ENCODE measurements at places on chromosomes 7 and 10.

- no peak for DNase-seq
Measured at GRCh38 chr7:6419310-6419773, 28.4 kb downstream of the DAGLB start.

DNA sequence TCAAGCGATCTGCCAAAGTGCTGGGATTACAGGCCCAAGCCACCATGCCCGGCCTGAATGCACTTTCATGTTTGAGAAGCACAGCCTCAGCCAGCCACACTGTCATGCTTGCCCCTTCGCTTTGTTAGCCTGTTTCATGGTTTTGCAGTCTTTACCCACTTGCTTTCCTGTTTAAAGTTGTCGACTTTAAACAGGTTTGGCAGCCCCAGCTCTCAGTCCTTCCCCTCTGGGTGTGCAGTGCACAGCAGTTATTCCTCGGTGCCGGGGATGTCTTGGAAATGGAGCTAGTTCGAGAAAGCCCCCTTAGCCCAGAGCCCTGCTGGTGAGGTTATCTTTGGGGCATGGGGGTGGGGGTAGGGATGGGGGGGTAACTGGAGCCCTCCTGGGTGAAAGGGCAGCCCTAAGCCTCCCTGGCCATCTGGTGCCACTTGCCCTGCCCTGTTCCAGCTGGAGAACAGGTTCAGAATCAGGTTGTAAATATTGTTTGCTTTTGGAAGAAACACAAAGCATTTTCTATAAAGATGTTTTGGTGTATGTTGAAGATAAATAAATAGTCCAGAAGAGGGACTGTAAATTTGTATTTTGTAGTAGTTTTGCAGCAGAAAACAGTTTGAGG is 14.8 kb downstream of the TSPAN14 start:
- no peak for DNase-seq

DNA sequence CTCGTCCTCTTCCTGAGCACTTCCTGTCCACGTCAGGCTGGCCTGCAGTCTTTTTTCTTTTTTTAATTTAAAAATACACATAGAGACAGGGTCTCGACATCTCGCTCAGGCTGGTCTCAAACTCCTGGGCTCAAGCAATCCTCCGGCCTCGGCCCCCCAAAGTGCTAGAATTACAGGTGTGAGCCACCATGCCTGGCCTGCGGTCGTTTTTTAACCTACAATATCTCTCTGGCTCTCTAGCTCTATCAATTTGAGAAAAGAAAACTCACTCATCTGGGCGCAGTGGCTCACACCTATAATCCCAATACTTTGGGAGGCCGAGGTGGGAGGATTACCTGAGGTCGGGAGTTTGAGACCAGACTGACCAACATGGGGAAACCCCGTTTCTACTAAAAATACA is 4.0 kb upstream of the OAT start:
- no peak for DNase-seq

GRCh38 chr7:1546909-1547776 is 8.9 kb downstream of the TMEM184A start:
- no peak for DNase-seq

- DNase-seq: no peak
Measured at GRCh38 chr10:28975891-28976531, 298.7 kb downstream of the BAMBI start.

- DNase-seq: no peak
Measured at GRCh38 chr7:17279061-17279460, 19.4 kb upstream of the AHR start.

GRCh38 chr7:87220026-87220733 is 648 bp upstream of the TMEM243 start:
- peak; percentile 68 for DNase-seq

GRCh38 chr7:131052285-131052904 is 275.3 kb upstream of the MKLN1 start:
- no peak for DNase-seq

DNA sequence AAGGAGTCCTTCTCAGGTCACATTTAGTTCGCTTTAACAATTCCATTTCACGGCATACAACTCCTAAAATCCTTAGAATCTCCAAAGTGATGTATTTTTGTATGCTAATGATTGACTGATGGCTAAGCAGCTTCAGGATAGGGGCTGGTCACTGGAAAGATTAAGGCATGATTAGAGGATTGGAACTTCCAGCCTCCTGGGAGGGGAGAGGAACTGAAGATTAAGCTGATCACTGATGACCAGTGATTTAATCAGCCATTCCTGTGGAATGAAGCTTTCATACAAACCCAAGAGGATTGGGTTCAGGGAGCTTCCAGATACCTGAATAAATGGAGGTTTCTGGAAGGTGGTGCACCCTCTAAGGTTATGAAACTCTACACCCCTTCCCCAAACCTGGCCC is 123.9 kb upstream of the CDK13 start:
- no peak for DNase-seq

GRCh38 chr10:26977635-26978034 is 116.9 kb upstream of the ABI1 start:
- no peak for DNase-seq

Data from GM12892 (cell line).